Upper lobe of left lung (tissue), 6 donors: ENCODE measurements at places on chromosomes 5 and 9. TPM values are rescaled to one million over a fixed set of nuclear protein-coding genes. Genes with fewer than 3 reads are reported as not detected.

GRCh38 chr5:168317096-168317520, 25.7 kb downstream of the WWC1 start:
- no peak for DNase-seq

DNA sequence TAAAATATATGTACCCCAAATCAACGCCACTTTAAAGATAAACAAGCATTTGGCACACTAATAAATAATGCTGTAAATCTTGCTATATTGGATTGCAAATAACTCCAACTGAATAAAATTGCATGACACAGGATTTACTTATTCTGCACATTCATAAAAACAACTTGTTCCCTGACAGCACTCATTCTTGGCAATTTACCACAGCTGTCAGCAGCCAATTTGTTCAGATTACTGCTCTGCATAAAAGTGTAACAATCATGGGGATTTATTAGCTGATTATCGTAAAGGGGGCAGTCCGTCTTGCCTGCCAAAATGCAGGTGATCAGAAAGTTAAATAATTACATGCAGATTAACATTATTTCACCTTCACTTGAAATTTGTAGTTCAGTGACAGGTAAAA, 285.3 kb downstream of the SLF1 start:
- DNase-seq: no peak

DNA sequence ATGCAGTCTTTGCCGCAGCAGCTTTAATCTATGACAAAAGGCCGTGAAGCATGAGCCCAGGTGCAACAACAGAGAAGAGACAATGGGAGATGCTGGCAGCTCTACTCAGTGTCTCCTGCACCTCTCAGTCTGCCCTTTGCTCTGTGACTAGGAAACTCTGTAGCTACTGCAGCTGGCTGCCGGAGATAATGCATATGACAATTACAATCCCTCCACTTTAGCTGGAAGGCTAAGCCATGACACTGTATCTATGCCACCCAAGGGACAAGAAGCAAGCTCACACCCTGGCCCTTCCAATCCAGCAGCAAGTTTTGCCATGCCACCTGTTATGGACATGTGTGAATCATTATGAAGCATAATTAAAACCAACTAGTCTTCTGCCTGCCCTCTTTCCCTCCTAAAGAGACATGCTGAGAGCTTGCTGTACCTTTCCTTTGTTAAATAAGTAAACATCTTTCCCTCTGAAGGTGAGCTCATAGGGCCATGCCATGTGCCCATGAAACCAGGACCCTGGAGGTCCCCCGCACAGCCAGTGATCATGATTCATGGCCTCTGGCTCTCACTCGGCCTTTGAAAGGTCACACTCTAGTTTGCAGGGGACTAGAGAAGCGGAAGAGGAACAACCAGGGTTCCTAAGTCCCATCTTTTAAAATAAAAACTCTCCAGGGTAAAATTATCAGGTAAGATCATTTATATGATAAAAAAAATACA, 219.4 kb downstream of the SPOCK1 start:
- DNase-seq: no peak

- no peak for DNase-seq
Measured at GRCh38 chr5:142360607-142361120, 35.8 kb upstream of the SPRY4 start.

DNA sequence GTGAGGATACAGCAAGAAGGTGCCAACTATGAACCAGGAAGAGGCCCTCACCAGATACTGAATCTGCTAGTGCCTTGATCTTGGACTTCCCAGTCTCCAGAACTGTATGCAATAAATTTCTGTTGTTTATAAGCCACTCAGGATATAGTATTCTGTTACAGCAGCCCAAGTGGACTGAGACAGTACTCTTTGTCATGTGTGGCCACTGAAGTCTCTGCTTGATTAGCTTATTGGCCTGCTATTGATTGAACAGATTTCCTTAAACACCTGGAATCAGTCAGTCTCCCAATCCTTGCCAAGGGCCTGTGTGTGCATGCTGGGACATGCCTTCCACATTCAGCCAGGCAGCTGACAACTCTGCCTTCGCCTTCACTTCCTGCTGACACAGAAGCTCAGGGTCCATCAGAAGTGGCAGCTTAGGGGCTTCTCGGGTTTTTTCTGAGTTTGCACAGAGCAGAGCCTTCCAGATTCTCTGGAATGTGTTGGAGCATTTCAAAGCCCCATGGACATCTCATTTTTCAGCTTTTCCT, 13.7 kb upstream of the ROR2 start:
- no peak for DNase-seq

GRCh38 chr9:123418506-123418905, 62.5 kb downstream of the CRB2 start:
- no peak for DNase-seq

DNA sequence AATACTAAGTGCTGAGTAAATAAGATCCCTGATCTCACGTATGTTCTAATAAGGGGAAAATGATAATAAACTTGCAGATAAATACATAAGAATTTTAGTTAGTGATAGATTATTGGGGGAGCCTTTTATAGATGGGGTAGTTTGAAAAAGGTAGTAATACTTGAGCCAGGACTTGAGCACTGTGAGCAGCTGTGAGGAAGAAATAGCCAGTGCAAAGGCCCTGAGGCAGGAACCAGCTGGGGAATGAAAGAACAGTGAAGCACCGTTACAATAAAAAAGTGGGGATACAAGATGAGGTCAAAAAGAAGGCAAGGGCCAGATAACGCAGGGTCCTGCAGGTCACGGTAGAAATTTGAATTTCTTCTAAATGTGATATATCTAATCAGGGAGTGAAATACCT, 234.8 kb upstream of the ELL2 start:
- no peak for DNase-seq

- DNase-seq: no peak
Measured at GRCh38 chr5:76525956-76526355, 97.2 kb downstream of the F2RL2 start.

GRCh38 chr9:122281368-122281767, 16.7 kb downstream of the MRRF start:
- DNase-seq: no peak

- DNase-seq: no peak
Measured at GRCh38 chr5:173281910-173282309, 46.3 kb downstream of the STC2 start.

GRCh38 chr9:94824913-94825610, 98.6 kb downstream of the AOPEP start:
- no peak for DNase-seq

DNA sequence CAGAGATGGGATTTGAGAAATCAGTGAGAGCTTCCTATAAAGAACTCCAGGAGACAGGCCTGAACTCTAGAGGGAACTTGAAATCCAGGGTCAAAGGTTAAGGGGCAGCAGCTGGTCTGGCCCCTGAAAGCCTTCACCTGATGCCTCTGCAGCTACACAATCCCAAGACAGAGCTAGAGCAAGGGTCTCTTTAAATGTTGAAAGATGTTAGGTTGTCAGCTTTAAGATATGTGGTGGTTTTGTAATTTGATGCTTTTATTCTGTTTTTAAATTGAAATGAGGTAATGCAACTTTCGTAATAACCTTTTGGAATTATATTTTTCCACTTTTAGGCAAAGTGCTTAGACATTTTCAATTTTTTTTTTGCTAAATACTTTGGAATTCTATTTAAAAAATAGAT, 2.4 kb downstream of the SOWAHA start:
- no peak for DNase-seq

GRCh38 chr5:42235241-42235640, 188.0 kb upstream of the GHR start:
- no peak for DNase-seq

GRCh38 chr9:81417299-81417675, 272.1 kb downstream of the TLE1 start:
- DNase-seq: no peak

DNA sequence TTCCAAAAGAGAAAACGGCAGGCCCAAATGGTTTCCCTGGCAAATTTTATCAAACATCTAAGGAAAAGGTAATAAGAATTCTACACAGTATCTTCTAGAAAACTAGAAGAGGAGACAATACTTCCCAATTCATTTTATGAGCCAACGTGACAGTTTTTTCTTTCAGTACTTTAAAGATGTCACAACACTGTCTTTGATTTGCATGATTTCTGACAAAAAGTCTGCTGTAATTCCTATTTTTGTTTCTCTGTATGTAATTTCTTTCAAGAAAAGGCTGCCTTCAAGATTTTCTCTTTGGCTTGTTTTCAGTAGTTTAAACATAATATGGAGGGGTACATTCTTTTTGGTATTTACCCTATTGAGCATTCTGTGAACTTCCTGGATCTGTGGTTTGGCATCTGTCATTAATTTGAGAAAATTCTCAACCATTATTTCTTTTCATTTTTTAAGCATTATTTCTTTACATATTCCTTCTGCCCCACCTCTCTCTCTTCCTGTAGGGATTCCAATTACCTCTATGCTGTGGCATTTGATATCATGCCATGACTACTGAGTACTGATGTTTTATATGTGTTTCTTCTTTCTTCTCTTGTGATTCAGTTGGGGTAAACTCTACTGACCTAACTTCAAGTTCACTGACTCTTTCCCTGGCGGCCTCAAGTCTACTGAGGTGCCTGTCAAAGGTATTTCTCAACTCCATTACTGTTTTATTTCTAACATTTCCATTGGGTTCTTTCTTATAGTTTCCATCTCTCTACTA, 32.2 kb downstream of the ANKS6 start:
- no peak for DNase-seq

- DNase-seq: no peak
Measured at GRCh38 chr9:81690251-81690851, 1.0 kb upstream of the TLE1 start.

DNA sequence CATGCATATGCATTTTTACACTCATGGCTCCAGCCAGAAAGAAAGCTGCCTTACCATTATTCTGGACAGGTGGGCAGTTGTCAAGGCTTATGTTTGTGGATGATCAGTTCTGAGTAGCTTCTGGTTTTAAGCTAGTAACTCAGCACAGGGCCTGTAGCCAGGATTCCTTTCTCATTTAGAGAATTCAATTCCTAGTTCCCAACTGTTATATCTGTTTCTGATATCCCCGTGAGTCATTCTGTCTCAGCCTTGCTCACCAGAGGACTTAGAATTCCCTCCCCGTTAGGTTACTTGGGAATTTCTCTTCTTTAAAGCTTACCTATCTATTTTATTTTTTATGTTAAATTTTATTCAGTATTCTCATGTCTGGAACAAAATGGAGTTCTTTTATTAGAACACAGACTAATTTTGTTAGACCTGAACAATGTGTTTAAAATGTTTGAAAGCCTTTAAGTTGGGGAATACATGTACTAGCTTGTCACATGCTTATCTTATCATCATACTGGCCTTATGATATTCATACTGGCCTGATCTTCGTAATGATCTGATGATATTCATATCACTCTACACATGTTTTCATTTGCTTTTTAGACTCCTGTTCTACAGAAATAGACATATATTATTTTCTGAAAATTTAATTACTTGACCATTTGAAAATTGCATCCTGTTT, 47.1 kb downstream of the CAST start:
- no peak for DNase-seq

DNA sequence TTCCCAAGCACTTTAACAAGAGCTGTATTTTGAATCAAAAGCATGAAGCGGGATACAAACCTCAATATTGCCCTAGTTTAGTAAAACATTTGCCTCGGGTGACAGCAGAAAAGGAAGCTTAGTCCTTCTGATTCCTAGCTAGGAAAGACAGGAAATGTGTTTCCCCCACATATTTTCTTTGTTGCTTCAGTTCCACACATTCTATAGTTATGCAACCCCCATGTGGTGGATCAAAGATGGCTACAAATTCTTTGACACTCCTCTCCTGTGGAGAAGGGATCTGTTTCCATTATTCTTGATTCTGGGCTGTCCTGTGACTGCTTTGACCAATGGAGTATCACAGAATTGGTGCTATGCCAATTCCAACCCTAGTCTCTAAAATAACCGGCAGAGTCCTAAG, 89.1 kb upstream of the SLC30A5 start:
- DNase-seq: no peak

GRCh38 chr9:4955836-4956235, 29.2 kb upstream of the JAK2 start:
- no peak for DNase-seq

DNA sequence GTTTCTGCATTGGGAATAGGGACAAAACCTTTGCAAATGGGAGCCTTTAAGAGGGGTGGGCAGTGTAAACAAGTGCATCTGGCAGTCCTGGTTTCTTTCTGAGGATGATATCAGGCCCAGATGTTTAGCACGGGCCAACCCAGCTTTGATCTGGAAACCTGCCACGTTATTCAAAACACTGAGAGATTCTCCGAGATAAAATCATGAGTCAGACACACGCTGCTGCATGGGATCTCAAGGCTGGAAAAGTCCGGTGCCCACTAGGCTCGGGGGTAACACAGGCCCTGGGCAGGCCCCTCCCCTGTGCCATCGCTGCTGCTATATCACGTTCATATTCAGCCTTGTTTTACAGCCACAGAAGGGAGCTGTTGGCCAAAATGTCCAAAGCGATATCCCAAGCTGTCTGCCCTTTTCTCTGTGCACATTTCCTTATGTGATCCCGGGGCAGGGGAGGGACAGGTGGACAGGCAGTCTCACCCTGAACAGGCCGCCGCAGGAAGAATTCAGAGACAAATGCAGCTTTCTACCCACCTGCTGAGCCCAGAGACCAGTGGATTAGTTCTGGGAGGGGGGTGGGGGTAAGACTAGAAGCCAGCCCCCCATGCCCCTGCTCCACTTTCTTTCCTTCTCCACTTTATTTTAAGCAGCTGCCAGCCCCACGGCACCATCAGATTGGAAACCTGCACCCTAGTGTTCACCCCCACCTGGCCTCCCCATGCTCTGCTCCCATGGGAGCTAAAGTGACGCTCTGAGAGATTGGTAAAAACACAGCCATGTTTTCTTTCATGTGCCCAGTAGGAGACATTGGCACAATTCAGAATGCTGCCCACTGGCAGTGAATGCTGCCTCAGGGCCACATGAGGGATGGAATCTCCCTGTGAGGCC, 63.1 kb downstream of the TMOD1 start:
- DNase-seq: no peak

GRCh38 chr5:166768536-166768935, 1522.9 kb upstream of the WWC1 start:
- no peak for DNase-seq

Gene PCDHA3
- total RNA-seq: 0.89 TPM

Gene SPATA31E1
- total RNA-seq: not detected

Gene GALNT12
- total RNA-seq: 89.1 TPM

Gene GCNT4
- total RNA-seq: 3.6 TPM

Gene GAPT
- 6.4 TPM for total RNA-seq

Gene SPINK6
- not detected for total RNA-seq

Gene C9
- not detected for total RNA-seq

Gene MAMDC2
- total RNA-seq: 44.0 TPM
